ENCODE measurements at places on chromosomes 2 and 18.

DNA sequence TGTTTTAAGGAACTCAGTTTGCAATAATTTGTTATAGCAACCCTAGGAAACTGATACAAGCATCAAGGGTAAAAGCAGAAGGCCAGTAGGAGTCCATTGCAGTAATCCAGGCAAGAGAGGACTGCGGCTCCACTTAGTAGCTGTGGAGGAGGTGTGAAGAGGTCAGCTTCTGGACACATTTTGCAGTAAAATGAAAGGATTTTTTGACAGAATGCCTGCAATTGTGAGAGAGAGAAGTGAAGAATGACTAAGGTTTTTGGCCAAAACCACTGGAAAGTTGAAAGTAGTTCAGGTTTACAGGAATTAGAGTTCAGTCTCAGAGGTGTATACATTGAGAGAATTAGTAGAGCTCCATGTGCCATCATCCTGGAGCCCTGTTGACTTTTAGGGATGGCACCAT, 129.5 kb downstream of the RHBDD1 start:
- no peak for DNase-seq

- no peak for DNase-seq
Measured at GRCh38 chr18:31576670-31577069, 15.0 kb upstream of the TTR start.

DNA sequence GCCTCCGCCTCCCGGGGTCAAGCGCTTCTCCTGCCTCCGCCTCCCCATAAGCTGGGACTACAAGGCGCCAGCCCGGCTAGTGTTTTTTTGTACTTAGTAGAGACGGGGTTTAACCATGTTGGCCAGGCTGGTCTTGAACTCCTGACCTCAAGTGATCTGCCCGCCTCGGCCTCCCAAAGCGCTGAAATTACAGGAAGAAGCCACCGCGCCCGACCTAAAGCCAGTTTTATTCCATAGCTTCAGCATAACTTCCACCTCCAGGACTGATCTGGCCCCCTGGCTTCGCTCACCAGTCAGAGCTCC, 783 bp upstream of the TXNL4A start:
- no peak for DNase-seq

DNA sequence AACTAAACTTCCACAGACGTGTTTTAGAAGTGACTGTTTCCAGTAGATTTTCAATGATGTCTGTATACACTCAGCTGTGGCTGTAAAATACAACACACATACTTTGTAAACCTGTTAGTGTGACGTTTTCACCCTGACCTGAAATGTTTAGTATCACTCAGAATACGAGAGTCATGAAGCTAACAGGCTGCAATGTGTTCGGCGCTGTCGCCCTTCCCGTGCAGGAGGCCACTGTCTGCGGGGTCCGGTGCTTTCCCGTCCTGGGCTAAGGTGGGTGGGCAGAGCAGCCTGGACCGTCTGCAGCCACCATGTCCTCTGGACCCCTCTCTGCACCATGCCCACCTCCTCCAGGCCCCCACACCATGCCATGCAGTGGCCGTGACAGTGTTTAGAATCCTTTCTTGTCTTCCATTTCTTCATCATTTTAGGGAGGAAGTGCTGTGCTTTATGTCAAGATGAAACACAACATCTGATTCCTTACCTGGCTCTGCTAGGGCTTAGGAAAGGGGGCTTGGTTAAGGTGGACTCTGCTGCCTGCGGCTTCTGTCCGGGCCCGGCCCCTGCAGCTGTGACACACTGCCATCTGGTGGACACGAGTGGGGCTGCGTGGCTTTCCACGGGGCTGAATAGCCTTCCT, 53.8 kb upstream of the RBM44 start:
- DNase-seq: no peak

DNA sequence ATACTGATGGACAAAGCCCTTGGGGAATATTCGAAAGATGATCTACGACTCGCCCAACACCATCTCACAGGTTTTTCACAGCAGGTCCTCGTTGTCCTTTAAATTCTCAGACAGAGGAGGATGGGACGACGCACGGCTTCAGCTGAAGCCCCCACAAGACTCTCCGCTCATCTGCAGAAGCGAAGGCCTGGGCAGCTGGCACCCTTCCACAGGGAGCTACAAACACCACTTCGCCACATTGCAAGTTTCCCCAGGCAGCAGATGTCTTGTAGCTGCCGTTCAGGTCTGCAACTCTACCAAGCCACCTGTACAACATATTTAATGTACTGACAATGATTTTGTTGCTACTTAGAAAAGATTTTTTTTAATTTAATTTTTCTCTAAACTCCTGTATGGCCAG, 642.9 kb downstream of the ZEB2 start:
- no peak for DNase-seq

GRCh38 chr2:191687867-191688266, 9.9 kb downstream of the NABP1 start:
- DNase-seq: no peak

- DNase-seq: no peak
Measured at GRCh38 chr2:82795446-82795845, 1663.6 kb downstream of the SUCLG1 start.

- DNase-seq: no peak
Measured at GRCh38 chr18:79552140-79552631, 127.4 kb upstream of the CTDP1 start.

DNA sequence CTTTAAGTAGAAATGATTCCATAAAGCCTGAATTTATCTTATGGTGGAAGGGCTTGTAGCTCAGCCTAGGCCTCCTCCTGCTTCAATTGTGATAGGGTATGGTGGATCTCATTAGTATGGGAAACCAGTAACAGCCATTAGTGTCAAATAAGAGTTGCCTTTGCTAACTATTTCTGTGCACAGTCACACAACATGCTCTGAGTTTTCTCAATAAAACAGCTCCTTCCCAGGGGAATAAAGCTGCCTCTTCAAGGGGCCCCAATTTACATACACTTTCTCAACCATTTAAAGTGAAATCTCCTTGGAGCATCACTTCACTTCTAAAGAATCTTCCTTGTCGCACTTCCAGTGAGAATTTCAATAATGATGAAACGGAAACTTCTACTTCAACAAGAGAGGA, 53.4 kb downstream of the KLF7 start:
- DNase-seq: no peak

DNA sequence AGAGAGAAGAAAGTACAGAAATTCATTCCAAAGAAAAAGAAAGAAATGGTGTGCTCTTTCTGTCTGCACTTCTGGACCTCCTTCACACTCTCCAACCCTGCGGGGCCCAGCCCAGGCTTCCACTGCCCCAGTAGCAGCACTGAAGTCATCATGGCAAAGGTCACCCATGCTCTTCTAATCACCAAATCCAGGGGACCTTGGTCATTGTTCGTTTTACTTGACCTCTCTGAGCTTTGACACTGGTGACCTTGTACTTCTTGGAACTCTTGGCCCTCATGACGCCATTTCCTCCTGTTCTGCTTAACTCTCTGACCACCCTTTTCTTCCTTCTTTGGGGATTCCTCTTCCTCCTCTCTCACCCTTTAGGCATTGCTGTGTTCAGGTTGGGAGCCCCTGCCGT, 105.6 kb downstream of the SMAD7 start:
- DNase-seq: no peak

DNA sequence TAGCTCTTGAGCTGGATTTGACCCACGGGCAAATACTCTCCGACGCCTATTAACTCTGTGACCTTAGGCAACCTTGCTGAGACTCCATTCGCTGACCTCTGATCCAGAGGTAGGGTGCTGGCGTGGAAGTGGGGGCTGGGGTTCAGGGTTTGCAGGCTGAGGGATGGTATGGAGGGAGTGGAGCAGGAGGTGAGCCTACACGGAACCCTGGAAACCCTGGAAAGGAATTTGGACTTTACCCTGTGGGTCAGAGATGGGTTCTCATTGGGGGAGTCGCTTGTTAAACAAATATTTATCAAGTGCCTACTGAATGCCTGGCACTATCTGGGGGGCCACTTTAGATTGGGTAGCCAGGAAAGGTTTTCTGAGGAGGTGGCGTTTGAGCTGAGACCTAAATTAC, 58.2 kb upstream of the FZD7 start:
- no peak for DNase-seq

GRCh38 chr18:80104364-80104779, 4.7 kb upstream of the ADNP2 start:
- DNase-seq: no peak

DNA sequence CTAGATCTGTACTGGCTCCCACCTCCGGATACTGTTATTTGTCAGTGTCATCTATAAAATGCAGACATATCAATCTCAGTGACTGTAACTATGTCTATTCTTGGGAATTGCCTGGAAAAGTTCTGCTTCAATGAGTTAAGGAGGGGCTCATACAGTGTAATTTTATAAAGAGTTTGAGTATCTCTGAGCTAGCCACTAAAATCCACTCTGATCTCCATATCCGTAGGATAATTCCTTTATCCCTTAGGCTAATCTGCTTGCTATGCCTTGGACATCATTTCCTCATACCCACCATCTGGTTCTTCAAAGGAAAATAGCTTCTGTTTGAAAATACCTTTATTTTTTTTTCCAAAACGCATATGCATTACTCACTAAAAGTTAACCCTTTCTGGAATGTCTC, 863.2 kb downstream of the SUCLG1 start:
- DNase-seq: no peak

- DNase-seq: no peak
Measured at GRCh38 chr2:2294183-2294690, 36.8 kb downstream of the MYT1L start.

GRCh38 chr2:20604951-20605381, 45.9 kb downstream of the HS1BP3 start:
- DNase-seq: no peak

DNA sequence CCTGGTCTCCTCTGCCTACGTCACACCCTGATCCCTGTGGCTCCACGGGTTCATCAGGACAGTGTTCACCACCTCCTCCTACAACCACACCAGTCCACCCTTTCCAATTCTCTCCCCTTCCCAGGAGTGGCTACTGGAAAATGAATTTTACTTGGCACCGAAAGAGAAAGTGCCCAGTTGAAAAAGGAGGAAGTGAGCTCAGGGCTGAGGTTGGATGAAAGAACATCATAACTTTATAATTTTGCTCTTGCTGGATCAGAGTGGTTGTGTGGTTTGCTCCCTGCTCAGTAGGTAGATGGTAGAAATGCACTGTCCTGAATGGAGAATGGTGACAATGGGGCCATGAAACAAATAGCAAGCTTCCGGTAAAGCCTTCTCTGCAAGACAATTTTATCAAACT, 140.3 kb upstream of the DDX18 start:
- DNase-seq: no peak

- DNase-seq: no peak
Measured at GRCh38 chr2:241873803-241874110, 4.2 kb downstream of the RTP5 start.

DNA sequence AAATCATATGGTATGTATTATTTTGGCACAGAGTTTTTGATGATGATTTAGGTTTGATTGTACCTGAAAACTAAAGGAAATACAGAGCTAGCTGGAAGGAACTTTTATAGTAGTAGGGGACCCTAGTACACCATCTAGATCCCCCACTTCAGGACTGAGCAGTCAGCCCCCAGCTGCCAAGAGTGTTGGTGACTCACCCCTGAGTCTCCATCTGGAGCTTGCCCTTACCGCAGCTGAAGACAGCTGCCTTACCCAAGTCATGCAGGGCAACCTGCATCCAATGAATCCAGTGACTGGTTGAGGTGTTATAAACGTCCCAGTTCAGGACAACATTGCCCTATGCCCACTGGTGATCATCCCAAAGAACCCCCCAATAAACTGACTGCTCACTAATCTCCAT, 15.3 kb downstream of the PMS1 start:
- DNase-seq: no peak

GRCh38 chr2:143355870-143356269, 226.7 kb downstream of the ARHGAP15 start:
- DNase-seq: peak; percentile 51

- no peak for DNase-seq
Measured at GRCh38 chr2:78839259-78839658, 186.2 kb upstream of the REG3G start.

DNA sequence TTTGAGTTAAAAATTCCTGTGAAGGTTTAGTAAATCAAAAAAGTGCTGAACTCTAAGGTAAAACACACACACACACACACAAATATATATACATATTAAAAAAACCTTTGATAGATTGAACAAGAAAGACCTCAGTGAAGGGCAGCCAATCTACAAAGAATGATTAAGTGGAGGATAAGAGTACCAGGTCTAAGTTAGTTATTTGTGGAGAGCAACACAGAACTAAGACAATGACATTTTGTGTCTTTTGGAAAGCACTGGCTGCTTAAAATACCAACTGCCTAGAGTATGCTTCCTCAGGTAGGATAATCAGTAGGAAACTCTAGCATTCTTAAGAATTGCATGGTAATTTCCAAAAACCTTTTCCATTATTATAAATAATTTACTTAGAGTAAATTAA, 481.4 kb upstream of the SYT4 start:
- no peak for DNase-seq

- no peak for DNase-seq
Measured at GRCh38 chr2:208413931-208414330, 7.3 kb downstream of the PTH2R start.

Data from NCI-H1436 treated with DMSO at 0.1 percent for 48 hours (cell line).